ENCODE measurements at places on chromosomes 6 and 20.

DNA sequence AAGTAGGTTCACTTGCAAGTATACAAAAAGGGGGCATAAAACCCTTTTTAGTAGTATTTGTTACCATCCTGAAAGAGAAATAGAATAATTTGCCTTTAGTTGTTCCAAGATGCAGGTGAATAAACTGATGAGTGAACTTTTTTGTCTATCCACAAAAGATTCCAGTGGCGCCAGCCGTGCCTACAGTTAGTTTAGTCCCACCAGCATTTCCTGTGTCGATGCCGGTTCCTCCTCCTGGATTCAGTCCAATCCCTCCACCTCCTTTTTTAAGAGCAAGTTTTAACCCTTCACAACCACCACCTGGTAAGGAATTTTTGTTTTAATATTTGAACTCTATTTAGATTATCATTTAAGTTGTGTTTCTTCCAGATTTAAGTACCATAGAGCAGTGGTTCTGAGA, 90.9 kb downstream of the SCAF8 start:
- DNase-seq: no peak

DNA sequence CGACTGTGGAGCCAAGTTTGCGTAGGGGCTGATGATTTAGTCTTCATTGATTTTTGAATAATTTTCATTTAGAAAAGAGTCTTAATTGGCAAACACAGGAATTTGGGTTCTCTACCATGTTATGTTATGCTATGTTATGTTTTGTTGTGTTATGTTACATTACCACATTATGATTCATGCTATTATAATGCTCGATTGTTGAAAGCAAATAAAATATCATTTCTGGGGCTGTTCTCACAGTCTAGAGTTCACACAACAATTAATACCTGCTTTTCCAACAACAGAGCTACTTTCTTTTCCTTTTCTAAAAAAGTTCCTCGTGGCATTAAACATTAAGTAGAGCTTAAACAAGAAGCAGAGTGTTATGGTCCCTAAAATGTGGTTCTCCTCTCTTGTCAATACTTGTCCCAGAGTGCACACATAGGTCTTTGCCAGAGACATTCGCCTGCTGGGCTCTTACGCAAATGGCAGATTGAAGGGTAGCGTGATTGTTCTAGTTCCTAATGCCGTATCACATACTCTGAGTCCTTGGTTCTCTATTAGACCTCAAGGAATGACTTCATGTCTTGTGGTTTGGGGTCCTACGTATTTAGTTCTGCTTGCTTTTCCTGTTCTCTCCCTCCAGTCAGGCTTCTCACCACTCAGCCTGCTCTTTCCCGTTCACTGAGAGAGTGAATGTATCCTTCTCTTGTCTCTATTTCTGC, 370.3 kb downstream of the CD109 start:
- DNase-seq: no peak

- no peak for DNase-seq
Measured at GRCh38 chr6:150900049-150900448, 34.5 kb downstream of the MTHFD1L start.

- DNase-seq: no peak
Measured at GRCh38 chr20:2749951-2750490, 50.4 kb downstream of the CPXM1 start.

DNA sequence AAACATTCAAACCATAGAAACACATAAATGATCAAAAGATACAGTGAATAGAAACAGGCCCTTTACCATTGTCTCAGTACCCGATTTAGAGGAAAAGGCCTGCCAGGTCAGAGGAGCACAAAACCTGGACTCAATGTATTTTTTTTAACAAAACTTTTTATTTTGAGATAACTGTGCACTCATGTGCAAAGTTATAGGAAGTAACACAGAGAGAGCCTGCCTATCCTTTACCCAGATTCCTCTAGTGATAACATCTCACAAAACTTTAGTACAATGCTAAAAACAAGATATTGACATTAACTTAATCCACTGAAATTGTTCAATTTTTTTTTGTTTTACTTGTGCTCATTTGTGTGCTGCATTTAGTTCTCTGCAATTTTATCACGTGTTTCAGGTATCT, 36.8 kb upstream of the SAMD3 start:
- no peak for DNase-seq

GRCh38 chr6:109722011-109722410, 30.9 kb downstream of the FIG4 start:
- no peak for DNase-seq

DNA sequence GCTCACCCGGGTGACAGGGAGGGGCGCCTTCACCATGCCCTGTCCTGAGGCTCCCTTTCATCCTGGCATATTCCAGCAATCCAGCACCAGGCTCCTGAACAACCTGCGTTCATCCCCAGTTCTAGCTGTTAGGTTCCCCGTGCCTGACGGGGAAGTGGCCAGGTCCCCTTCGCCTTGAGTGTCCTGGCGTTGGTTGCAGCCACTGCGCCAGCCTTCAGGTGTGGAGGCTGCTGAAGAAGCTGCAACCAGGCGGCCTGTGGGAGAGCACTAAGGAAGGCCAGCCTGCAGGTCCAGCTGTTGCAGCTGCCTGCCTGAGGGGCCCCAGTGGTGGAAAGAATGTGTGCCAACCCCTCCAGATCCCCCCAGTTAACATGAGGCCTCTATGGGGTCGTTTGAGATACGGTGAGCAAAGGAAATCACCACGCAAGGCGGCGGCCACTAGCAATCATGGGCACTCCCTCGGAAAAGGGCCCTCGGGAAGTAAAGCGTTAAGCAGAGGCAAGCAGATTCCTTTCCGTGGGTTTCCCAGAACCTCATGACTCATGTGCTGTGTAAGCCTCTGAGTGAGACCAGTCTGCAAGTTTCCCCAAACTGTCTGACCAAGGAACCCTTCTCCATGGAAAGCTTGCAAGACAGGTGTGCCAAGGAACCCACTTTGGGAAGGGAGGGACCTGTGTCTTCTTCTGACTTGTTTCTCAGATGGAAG, 320.8 kb downstream of the TAF4 start:
- peak; percentile 17 for DNase-seq

GRCh38 chr20:2379511-2380229, 1.0 kb upstream of the TGM6 start:
- DNase-seq: no peak

DNA sequence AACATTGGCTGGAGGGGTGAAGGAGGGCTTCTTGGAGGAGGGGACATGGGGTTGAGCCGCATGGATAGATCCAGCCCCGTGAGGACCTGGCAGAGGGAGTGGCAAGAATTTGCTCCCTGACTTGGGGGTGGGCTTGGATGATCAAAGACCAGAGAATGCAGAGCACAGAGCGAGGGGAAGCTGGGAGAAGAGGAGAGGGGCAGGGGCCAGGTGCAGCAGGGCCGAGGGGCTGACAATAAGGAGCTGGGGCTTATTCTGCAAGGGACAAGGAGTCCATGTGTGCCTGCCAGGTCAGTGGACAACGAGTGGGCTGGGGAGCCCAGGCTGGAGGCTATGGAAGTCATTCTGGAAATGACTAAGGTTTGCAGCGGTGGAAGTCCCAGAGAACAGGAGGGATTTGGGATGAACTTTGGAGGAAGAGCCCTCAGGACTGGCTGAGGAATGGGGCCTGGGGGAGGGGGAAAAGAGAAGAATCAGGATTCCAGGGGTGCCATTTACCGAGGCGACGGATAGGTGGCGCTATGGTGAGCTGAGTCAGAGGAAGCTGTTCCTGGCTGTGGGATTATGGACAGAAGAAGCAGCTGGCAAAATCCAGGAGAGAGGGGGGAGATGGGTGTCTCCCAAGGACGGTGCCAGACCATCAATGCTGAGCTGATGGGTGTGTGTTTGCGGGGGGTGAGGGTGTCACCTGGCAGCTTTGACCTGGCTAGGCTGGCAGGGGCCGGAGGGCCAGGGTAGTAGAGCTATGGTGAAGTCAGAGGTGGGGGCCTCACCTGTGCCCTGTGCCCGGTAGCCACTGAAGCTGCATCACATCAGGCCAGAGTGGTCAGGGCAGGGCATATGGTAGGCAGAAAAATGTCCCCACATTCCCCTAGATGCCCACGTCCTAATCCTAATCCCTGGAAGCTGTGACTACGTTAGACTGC, 7.8 kb downstream of the KCNG1 start:
- DNase-seq: peak; percentile 77

DNA sequence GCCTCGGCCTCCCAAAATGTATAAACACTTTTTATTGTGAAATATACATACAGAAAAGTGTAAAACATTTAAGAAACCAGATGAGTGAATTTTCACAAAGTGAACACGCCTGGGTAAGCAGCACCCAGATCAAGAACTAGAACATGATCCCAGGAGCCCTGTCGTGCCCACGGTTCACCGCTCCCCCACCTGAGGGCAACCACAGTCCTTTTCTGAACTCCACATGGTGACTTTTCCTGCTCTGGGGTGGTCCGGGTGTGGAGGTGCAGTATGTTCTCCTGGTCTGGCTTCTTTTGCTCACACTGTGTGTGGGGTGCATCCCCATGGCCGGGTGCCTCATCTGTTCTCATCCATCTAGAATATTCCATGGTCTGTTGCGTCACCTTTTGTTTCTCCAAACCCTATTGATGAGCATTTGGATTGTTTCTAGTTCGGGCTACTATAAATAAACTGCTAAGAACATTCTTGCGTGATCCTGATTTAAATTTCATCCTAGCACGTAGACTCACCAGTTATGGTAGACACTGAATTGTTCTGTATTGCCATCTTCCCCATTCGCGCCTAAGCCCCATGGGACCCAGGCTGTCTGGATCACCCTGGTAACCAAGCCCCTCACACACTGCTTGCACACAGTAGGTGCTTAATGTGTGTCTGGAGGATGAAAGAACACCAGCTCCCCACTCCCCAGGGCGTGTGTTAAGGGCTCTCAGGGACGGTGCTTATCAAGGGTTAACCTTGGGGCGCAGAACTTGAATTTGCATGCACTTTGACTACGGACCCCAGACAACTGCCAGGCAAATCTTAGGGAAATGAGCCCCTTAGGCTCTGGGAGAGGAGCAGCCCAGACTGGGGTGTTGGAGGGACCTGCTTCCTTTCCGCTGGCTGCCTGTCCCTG, 56.2 kb downstream of the CTCFL start:
- DNase-seq: no peak

DNA sequence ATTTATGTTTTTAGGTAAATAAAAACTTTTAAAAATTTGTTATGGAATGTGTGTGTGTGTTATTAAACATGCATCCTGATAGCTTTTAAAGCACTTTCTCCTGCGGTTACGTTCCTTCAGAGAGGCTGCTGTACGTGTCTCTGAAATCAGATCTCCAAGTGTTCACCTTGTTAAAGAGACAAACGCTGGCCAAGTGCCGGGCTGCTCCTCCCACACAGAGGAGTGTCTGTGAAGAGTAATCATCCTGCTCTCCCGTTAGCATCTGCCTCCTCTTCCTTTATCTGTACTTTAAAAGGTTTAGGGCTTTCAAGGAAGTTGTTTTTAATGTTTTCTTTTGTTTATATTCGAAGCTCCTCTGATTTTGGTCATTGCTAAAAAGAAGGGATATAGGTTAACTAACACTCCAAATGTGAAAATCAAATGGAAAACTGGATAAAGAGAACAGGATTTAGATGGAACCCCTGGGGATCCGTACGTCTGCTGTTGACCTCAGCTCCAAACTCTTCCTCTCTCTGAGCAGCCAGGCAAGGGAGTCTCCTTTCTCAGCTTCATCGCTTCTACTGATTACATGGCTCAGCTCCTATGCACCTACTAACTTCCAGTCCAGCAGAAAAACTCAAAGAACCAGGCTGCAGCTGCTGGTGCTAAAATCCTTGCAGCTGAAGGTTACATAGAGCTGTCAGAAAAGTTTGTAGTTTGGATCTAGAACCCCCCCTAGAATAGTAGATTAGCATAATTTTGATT, 20.0 kb downstream of the IRF4 start:
- DNase-seq: no peak

DNA sequence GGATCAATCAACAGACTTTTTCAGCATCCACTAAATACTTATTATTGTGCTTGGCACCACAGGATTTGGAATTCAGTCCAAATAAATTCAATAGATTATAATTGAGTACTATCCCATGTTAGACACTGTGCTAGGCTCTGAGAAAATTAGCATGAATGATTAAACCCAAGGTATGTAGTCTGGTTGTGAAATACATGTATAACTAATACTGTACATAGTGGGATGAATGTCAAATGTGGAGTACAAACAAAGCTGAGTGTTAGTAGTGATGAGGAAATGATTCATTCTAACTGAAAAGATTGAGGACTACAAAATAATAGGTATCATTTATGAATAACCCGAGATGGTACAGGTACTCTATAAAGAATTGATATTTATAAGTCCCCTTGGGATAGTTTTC, 111.9 kb upstream of the FLRT3 start:
- DNase-seq: no peak

DNA sequence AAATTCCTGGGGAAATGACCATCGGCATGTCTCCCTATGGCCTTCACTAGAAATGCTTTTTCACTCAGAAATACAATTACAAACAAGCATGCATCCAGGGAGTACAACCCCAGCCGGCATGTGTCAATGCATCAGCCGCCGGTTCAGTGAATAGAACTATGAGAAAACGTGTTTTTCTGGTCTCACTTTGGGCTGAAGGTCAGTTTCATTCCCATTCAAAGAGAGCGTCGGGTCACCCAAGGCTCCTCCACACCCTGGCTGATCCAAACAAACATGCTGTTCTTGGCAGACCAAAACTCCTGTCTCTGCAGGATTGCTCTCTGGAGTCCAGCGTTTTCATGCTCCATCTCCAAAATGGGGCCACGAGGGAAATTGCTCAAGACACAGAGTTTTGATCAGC, 35.5 kb upstream of the NXT1 start:
- no peak for DNase-seq

DNA sequence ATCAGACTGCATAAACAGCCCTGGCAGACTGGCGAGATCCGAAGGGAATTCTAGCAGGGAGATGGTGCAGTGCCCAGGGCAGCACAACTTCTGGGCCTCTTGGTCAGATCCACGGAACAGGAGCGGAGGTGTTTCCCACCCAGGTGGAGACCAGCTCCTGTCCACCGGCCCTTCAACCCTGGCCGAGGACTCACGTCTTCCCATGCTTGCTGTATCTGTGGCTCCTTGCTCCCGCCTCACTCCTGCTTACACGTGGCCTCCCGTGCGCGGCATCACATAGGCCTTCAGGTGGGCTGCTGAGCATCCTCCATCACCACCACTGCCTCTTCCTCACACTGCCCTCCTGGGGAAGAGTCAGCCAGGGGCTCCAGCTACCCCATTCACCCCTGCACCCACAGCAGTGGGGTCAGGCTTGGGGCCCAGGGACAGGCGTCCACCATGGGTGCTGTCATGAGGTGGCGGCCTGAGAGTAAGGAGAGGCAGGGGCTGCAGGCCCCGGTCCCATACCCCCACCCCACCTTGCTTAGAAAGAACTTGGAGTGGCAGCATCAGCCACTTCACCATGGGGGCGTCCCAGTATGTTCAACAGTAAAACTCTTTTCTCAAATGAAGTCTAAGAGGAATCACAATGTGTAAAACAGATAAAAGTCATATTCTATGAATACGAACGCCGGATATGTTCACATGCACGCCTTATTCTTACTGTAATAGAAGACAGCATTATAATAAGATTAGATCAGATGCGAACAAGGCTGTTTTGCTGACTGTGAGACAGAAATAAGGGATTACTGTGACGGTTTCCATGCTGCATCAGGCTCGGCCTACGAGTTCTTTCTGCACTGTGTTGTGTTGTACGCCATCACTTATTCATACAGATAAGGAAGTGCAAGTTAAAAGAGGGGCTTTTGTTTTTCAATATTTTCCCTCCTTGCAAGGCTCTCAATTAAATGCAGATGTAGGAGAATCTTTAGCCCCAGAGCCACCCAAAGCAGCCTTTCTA, 165.4 kb downstream of the GRM4 start:
- DNase-seq: no peak
